ENCODE measurements at places on chromosomes 11 and 22.

DNA sequence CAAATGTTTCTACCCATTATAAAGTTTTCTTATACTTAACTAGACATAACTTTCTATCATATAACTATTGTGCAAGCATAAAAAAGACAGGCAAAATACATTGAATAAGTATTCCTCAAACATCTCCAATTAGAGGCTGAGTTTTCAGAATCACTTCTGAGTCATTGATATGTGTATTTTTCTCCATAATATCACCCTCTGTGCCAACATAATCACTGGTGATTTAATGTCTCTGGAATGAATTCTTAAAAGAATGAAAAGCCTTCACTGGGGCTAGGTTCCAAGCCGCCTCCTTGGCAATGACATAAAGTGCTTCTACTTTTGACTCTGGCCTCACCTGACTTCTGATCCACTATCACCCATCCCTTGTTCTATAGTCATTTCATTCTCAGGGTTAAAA is 197.0 kb upstream of the E2F8 start:
- DNase-seq = no peak

DNA sequence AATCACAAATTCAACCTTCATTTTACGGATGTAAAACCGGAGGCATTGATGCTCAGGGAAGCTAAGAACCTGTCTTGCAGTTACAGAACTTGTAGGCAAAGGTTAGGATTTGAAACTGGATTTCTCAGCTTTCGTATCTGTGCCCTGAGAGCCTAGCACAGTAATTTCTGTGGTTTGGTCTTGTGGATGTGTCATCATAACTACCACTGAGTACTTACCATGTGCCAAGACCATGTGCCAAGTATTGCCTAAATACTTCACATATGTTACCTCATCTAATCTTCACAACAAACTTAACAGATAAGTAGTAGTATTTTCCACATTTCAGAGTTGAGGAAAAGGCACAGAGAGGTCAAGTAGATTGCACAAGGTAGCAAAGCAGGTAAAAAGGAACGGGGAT is 140.7 kb downstream of the NXPE2 start:
- no peak for DNase-seq

DNA sequence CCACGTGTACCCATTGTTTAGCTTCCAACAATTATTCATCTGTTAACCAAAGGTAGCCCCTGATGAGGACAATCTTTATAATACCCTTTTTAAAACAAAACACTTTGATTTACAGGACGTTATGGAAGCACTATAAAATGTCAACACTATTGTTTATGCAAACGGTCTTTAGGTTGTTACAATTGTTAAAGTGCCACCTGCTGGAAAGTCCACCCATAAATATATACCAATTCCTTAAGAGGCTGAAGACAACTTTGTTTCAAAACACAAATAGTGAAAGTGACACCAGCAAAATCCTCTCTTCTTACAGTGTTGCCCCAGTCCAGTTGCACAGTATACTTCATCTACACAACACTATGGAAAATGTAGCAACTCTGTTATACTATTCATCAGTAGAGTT is 68.9 kb upstream of the SLN start:
- DNase-seq = no peak

GRCh38 chr22:25741692-25742626 is at the start of gene MYO18B:
TSS of gene MYO18B (plus strand) at chr22:25742188. CDS start at chr22:25761093, 18,905 bp downstream.
- DNase-seq = no peak

DNA sequence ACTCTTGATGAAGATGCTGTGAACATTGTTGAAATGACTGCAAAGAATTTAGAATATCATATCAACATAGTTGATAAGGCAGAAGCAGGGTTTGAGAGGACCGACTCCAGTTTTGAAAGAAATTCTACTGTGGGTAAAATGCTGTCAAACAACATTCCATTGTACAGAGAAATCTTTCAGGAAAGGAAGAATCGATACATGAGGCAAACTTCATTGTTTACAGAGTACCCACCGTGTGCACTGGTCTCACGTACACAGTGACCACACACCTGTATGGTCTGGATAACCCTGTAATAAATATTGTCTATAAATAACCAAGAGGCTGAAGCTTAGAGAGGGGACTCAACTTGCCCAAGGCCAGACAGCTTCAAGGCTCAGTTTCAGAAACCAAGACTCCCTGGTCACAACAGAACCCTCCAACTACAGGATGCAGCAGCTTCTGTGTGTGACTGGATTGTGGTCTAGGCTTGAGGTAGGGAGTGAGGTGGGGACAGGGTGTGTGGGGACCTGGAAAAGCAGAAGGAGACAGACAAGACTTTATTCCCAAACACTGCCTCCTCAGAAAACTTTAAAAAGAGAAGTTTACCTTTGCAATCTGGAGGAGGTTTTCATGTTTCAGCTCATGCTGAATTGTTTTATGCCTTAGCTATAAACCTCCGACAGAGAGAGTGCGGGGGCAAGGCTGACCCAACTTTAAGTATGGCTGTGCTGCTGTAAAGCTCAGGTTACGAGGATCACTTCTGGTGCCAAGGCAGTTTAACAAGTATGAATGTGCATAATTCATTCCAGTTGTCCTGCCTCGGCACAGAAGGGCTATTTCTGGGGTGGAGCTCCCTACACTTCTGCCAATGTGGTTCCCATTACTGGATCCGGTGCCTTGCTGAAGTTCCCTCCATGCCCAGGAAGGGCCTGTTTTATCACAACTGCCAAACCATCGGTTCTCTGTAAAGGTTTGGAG is 372.6 kb upstream of the NARS2 start:
- no peak for DNase-seq

- DNase-seq = no peak
Measured at GRCh38 chr11:44398266-44399030, 88.5 kb upstream of the ALX4 start.

DNA sequence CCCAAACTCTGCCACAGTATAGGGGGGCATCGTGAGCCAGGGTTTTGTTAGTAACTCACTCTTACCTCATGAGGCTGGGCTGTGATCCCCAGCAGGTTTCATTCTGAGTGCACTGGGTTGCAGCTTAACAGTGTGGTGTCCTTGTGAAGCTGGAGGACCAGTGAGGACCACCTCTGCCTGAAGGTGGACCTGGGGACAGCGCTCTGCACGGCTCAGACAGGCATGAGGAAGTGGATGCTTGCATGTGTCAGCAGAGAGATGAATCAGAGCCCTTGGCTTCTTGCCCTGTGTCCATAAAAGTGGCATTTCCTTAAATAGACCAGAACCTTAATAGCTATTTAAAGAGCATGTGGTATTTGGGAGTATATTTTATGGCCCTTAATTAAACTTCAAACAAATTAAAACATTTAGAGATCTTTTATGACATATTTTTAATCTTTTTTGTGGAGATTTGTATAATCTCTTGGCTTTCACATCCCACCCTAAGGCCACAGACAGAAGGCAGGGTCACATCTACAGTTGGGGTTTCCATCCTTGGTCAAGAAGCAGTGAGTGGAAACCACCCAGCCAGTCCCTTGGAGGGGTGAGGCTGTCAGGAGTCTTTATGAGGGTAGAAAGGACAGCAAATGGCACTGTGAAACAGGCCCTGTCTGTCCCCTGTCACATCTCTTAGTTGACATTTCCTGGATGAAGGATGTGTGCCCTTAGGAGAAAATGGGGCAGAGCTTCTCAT is 24.8 kb upstream of the ADORA2A start:
- no peak for DNase-seq
